Peyer's patch (tissue), 4 donors: ENCODE measurements at places on chromosomes 5 and 9. TPM values are rescaled to one million over a fixed set of nuclear protein-coding genes. Genes with fewer than 3 reads are reported as not detected.

GRCh38 chr5:169350016-169350415 is 49.1 kb upstream of the SLIT3 start:
- no peak for DNase-seq
- no peaks in the 10 kb centered on the region for H3K36me3 ChIP-seq
- H3K27me3 ChIP-seq = no peaks in the 10 kb centered on the region
- H3K4me1 ChIP-seq = no peaks in the 10 kb centered on the region

GRCh38 chr9:21812415-21812814 is 10.0 kb downstream of the MTAP start:
- no peaks in the 10 kb centered on the region for H3K27me3 ChIP-seq
- no peaks in the 10 kb centered on the region for H3K36me3 ChIP-seq
- H3K27ac ChIP-seq = no peak overlapping the region
- H3K4me1 ChIP-seq = no peaks in the 10 kb centered on the region

DNA sequence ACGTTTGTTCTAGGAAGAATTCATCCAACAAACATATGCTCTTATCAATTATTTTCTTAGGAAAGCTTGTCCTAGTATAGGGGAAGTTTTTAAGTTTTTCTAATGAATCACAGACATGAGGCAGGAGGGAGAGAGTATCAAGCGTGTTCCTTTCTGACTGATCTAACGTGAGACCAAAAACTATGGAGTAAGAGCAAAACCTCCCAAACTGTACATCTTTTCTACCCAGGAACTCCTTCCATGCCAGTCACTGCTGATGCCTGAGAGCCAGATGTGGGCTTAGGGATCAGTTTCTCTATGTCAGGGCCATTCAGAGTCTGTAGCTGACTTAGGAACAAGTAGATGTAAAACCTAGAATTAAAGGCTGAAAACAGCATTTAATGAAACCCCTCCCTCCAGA is 51.7 kb upstream of the NFIB start:
- DNase-seq = no peak
- no peak overlapping the region for H3K27ac ChIP-seq
- no peaks in the 10 kb centered on the region for H3K4me1 ChIP-seq
- H3K27me3 ChIP-seq = no peaks in the 10 kb centered on the region

GRCh38 chr5:115460472-115460871 is 84.1 kb downstream of the FEM1C start:
- H3K27ac ChIP-seq = no peak overlapping the region
- H3K27me3 ChIP-seq = no peaks in the 10 kb centered on the region
- H3K4me3 ChIP-seq = no peak overlapping the region
- H3K4me1 ChIP-seq = no peaks in the 10 kb centered on the region
- DNase-seq = no peak

DNA sequence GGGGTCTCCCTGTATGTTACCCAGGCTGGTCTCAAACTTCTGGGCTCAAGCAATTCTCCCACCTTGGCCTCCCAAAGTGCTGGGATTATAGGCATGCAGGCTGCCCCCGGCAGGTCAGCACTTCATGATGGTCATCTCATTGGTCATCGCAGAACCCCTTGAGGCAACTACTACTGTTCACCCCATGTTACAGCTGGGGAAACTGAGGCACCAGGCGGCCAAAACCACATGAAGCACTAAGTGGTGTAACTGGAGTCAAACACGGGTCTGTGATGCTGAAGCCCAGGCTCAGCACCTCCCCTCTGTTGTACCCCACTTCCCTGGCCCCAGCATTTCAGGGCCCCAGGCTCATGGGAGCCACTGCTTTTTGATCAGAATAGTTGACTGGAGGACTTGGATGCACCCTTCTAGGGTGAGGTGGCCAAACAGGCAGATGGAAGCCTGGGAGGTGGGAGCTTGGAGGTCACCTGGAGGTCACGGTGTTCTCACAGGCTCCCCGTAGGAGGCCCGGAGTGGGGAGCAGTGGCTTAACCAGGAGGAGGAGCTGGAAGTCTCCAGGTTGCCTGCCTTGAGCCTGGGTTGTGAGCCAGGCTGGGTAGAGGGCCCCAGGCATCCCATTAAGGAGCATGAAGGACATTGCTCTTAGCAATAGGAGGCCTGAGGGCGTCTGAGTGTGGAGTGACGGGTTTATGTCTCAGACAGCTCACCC is 57.3 kb upstream of the RPL26L1 start:
- no peaks in the 10 kb centered on the region for H3K27me3 ChIP-seq
- no peaks in the 10 kb centered on the region for H3K4me1 ChIP-seq
- H3K27ac ChIP-seq = peak overlapping the region; percentile 14
- no peaks in the 10 kb centered on the region for H3K36me3 ChIP-seq

Gene GARNL3
- 14.7 TPM for total RNA-seq

Gene CCDC107
- 19.8 TPM for total RNA-seq

Gene N4BP3
- total RNA-seq = 0.80 TPM

GRCh38 chr9:137480686-137481683 is 21.9 kb upstream of the NSMF start:
- no peak overlapping the region for H3K27ac ChIP-seq
- H3K27me3 ChIP-seq = no peaks in the 10 kb centered on the region
- H3K4me1 ChIP-seq = no peaks in the 10 kb centered on the region
- H3K36me3 ChIP-seq = no peaks in the 10 kb centered on the region

DNA sequence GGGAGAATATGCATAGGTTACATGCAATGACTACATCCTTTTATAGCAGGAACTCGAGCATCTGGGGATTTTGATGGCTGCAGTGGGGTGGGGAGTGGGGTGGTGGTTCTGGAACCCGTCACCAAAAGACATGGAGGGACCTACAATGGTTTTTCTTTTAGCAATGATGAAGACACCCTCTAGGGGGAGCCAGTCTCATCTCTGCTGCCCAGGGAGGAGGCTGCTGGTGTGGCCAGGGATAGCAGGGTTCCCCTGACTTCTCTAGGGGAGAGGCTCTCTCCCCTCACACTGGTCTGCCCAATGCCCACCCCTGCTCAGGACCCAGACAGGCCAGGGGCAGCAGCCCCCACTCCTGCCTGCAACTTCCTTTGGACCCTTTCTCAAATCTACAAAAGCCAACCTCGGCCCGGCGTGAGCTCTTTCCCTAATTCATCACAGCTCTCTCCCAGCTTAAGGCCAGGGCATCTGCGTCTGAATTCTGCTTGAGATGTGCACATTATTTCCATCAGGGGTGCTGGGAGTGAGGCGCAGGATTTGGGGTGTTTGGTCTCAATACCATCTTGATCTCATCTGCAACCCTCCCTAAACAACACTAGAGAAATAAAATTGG is 73.6 kb upstream of the RETREG1 start:
- DNase-seq = no peak
- H3K4me3 ChIP-seq = no peak overlapping the region
- H3K36me3 ChIP-seq = no peaks in the 10 kb centered on the region

GRCh38 chr5:82564963-82565362 is 286.8 kb upstream of the RPS23 start:
- no peak overlapping the region for H3K4me3 ChIP-seq
- no peak for DNase-seq
- no peaks in the 10 kb centered on the region for H3K36me3 ChIP-seq

GRCh38 chr9:36006549-36007315 is 30.0 kb upstream of the RECK start:
- no peak for DNase-seq
- no peaks in the 10 kb centered on the region for H3K27me3 ChIP-seq
- H3K27ac ChIP-seq = peak overlapping the region; percentile 53
- H3K36me3 ChIP-seq = no peaks in the 10 kb centered on the region

Gene COL23A1
- not detected for total RNA-seq

- no peak for DNase-seq
- H3K36me3 ChIP-seq = no peaks in the 10 kb centered on the region
- H3K27me3 ChIP-seq = no peaks in the 10 kb centered on the region
- H3K27ac ChIP-seq = no peak overlapping the region
- no peak overlapping the region for H3K4me3 ChIP-seq
Measured at GRCh38 chr9:15333376-15333881, 26.4 kb upstream of the TTC39B start.

DNA sequence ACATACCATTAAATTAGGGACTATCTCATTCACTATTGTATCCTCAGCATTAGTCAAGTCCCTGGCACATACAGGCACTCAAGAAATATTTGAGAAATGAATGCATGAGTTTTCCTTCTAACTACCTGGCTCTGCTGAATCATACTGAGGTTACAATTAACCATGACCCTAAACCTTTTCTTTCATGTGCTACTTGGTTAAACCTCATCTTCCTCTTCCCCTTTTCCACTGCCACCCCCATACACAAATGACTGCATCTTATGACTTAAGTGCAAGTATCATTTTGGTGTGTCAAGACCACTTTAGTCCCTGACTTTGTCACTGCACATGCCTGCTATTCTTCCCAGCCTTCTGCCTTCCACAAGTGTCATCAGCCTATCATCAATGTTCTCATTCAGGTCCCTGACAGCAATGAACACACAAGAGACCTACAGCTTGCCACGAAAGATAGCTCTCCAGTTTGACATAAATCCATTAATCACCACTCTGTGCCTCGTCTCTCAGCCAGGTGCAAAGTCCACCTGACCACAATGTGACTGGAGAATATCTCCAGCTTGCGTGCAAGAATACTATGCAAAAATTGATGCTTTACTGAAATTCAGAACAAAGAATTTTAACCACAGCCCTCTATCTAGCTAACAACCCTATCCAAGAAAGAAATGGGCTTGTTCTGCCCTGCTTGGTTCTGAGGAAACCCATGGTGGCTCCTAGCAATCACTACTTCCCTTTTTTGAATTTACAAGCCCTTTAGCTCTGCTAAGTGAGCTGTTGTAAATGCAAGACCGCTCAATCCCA is 74.5 kb downstream of the MAPKAP1 start:
- peak; percentile 54 for DNase-seq
- H3K36me3 ChIP-seq = no peaks in the 10 kb centered on the region
- H3K4me3 ChIP-seq = no peak overlapping the region
- no peaks in the 10 kb centered on the region for H3K4me1 ChIP-seq

Gene FOXD4
- not detected for total RNA-seq

Gene LHX6
- 0.53 TPM for total RNA-seq

DNA sequence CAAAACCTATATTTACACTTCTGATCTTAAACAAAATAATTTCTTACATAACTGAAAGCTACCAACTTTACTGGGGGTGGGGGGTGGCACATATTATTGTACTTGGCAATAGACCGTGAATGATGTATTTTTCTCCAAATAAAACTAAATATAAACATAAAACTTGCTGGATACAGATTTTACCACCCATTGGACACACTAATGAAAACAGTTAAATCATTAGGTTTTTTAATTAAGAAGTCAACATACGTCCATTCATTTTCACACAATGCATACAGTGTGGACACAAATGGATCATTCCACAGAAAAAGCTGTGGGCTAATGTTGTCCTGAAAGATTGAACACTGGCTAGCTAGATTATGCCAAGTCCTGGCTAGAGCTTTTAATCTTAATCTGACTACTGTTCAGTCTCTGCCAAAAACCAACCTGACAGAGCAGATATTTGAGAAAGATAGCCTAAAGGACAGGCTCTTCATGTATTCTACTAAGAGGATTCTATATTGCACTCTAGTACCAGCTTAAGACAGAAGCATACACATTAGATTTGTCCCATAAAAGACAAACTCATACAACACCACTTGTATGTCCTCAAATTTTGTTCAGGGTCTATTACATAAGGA is 118.1 kb downstream of the SIL1 start:
- H3K36me3 ChIP-seq = no peaks in the 10 kb centered on the region
- H3K4me3 ChIP-seq = no peak overlapping the region

DNA sequence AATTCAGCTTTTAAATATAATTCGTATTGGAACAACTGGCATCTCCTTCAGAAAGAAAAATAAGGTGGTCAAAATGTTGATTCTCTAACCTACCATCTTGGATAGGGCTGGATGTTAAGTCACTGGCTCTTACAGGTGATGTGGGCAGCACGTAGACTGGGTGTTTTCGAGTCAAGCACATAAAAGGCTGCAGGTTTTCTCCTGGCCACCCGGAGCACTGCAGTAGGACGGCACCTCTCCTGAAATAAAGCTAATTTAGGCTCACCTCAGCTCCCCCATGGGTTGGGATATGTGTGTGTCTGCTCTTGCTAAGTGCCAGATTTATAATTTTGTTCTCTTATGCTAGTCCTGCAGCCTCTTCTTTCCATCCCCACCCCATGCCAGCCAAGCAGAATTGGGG is 80.3 kb downstream of the IQGAP2 start:
- no peak overlapping the region for H3K4me3 ChIP-seq
- H3K4me1 ChIP-seq = peaks cover 5% of the 10 kb centered on the region
- no peaks in the 10 kb centered on the region for H3K36me3 ChIP-seq

- H3K4me1 ChIP-seq = no peaks in the 10 kb centered on the region
- DNase-seq = no peak
- no peaks in the 10 kb centered on the region for H3K27me3 ChIP-seq
- H3K36me3 ChIP-seq = no peaks in the 10 kb centered on the region
Measured at GRCh38 chr5:80620211-80620610, 34.2 kb upstream of the MSH3 start.

Gene GMCL2
- not detected for total RNA-seq

Gene ANKRD55
- total RNA-seq = 8.3 TPM

DNA sequence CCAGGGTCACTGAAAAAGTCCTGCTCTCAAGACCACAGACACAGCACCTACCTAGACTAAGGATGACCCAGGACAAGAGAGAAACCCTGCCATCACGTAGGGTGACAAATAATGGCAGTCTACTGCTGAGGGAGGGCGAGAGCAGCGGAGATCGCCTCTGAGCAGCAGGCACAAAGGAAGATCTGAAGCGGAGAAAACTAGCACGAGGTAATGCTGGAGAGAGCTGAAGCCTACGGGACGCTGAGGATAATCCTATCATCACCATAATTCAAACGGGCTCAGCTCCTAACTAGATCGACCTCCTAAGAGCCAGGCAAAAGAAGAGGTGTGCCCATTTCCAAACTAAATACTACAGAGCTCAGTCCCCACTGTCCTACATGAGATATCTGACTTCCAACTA is 41.3 kb downstream of the FBXO10 start:
- no peak for DNase-seq
- H3K27me3 ChIP-seq = no peaks in the 10 kb centered on the region
- no peak overlapping the region for H3K27ac ChIP-seq
- H3K4me1 ChIP-seq = no peaks in the 10 kb centered on the region
- no peak overlapping the region for H3K4me3 ChIP-seq

DNA sequence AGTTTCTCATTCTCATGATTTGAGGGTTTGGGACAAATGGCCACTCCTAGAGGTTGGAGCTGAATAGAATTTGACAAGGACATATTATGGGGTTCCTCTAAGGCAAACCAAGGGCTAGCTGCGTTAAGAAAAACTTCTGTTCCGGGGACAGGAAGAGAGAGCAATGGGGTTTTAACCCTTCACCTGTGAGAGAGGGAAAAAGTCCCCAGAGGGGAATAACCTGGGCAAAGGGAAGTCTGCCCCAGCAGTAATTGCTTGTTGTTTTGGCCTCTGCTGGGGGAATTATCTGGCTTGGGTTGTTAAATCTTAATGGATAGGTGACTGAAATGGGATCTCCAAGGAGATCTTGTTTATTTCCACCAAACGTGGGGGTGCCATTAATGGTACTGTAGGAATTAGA is 110.1 kb upstream of the MOCS2 start:
- no peaks in the 10 kb centered on the region for H3K27me3 ChIP-seq
- H3K27ac ChIP-seq = no peak overlapping the region
- no peak overlapping the region for H3K4me3 ChIP-seq
- no peaks in the 10 kb centered on the region for H3K4me1 ChIP-seq
- no peak for DNase-seq

GRCh38 chr9:92655366-92655765 is 14.6 kb downstream of the IPPK start:
- no peak for DNase-seq
- no peaks in the 10 kb centered on the region for H3K4me1 ChIP-seq
- H3K36me3 ChIP-seq = peaks cover 35% of the 10 kb centered on the region
- H3K27me3 ChIP-seq = no peaks in the 10 kb centered on the region

Gene PROB1
- total RNA-seq = 0.83 TPM

Gene OR13C3
- not detected for total RNA-seq
